BJ (cell line): ENCODE measurements at places on chromosomes 4 and X. TPM values are rescaled to one million over a fixed set of nuclear protein-coding genes. Genes with fewer than 3 reads are reported as not detected.
A peak's percentile ranks its signal among the peaks of the same experiment; 100 is the strongest.

Gene SMIM9
- polyA plus RNA-seq, result not detected in 2 replicates

Gene GC
- not detected in 2 replicates for polyA plus RNA-seq

Gene GPR143
- polyA plus RNA-seq, result not detected in 2 replicates

Gene ENPP6
- not detected in 2 replicates for polyA plus RNA-seq

Gene MAGEB17
- polyA plus RNA-seq, result not detected in 2 replicates

Gene TMEM150C
- polyA plus RNA-seq, result 0.64 and 0.96 TPM in 2 replicates

Gene TMEM129
- 23.7 and 33.8 TPM in 2 replicates for polyA plus RNA-seq

Gene VSIG4
- polyA plus RNA-seq, result not detected in 2 replicates

Gene P2RY8
- polyA plus RNA-seq, result not detected in 2 replicates

Gene TEX13C
- polyA plus RNA-seq, result not detected in 2 replicates

Gene PAGE4
- not detected in 2 replicates for polyA plus RNA-seq

GRCh38 chr4:138090150-138090917 lies 151.8 kb downstream of the SLC7A11 start:
- peak; percentile 41 for DNase-seq

DNA sequence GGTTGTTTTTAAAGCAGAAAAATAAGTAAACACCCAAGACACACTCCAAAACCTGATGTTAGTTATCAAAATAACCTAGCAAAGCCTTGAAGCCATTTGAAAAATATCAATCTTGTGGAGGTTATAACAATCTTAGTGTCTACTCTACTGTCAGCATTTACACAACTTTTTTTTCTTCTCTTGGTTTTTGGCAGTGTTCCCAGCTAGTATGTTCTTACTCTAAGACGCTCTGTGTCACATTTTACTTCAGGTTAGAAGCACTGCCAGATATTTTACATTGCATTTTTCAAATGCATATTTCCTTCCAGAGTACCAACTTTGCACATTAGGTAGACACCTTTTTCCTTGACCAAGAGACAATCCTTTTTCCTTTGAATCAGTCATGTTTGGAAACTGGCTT lies 114.0 kb upstream of the INPP4B start:
- no peak for DNase-seq

- DNase-seq, result no peak
These were observed 608.4 kb upstream of the PITX2 start for GRCh38 chr4:111231281-111231680.

- DNase-seq, result no peak
These were observed 9.7 kb upstream of the USO1 start for GRCh38 chr4:75714704-75715103.

GRCh38 chrX:36787752-36788151 lies 220.4 kb upstream of the FAM47C start:
- no peak for DNase-seq

DNA sequence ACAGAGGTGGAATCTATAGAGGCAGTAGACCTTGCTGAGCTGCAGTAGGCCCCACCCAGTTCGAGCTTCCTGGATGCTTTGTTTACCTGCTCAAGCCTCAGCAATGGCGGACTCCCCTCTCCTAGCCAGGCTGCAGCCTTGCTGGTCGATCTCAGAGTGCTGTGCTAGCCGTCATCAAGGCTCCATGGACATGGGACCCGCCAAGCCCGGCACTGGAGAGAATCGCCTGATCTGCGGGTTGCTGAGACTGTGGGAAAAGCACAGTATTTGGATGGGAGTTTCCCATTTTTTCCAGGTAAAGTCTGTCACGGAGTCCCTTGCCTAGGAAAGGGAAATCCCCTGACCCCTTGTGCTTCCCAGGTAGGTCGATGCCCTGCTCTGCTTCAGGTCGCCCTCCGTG lies 124.8 kb upstream of the KLF8 start:
- DNase-seq, result no peak

- no peak for DNase-seq
These were observed 8.2 kb downstream of the ATP11C start for GRCh38 chrX:139924696-139925095.

DNA sequence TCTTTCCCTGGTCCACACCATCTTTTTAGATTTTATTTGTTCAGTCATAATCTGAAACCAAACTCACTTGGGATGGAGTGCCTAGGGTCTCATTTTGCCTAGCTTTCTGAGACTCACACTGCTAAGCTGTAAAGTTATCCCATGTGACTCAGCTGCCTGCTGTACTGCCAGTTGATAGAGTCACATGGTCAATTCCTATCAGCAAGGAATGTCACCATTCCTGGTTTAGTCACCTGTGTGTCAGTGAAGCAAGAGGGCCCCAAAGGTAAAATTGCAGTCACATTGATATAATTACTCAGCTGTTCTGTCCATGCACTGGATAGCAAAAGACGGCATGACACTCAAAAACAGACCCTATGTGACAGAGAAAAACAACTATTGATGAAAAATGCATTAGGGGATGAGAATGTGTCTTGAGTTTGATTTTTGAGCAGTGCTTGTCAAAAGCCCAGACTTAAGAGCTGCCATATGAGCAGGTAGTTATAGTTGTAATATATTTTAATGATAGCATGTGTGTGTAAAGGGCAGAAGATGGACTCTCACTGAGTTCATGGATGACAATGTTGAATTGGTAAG lies 413.2 kb downstream of the PPARGC1A start:
- DNase-seq, result no peak

DNA sequence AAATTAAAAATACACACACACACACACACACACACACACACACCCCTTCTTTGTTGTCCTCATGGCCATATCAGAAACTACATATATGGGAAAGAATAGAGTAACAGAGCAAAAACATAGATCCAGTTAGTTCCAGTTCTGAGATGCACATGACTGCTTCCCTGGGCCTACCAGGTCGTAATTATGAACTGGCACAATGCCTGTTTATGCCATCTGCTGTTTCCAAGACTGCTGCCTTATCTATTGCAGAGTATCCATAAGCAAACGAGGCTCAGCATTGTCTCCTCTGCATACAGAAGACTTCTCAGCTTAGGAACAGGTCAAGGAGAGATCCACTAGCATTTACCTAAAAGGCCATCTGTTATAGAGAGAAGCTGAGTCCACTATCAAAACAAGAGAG lies 789.0 kb downstream of the TECRL start:
- no peak for DNase-seq

- DNase-seq, result no peak
These were observed 7.5 kb upstream of the RUFY3 start for GRCh38 chr4:70714079-70714887.

- DNase-seq, result no peak
These were observed 5.5 kb downstream of the SCD5 start for GRCh38 chr4:82792912-82793649.

DNA sequence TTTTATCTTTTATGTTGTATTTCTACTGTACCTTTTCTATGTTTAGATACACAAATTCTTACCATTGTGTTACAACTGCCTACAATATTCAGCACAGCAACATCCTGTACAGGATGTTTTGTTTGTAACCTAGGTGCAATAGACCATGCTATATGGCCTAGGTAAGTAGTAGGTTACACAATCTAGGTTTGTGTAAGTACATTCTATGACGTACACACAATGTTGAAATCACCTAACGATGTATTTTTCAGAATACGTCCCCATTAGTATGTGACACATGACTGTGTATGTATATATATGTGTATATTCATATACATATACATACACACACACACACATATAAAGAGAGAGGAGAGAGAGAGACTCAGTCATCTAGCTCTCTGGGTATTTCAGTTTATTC lies 103.5 kb downstream of the CLNK start:
- no peak for DNase-seq

GRCh38 chrX:71177327-71177726 lies 32.7 kb downstream of the NLGN3 start:
- no peak for DNase-seq

- no peak for DNase-seq
These were observed 13.8 kb downstream of the GJB1 start for GRCh38 chrX:71236836-71237235.

GRCh38 chr4:151276787-151277562 lies at the start of gene PRSS48:
TSS of gene PRSS48 (plus strand) at chr4:151277161. CDS start at chr4:151277173, 12 bp downstream.
- no peak for DNase-seq

- no peak for DNase-seq
These were observed 151.9 kb upstream of the SLC7A11 start for GRCh38 chr4:138393886-138394610.

GRCh38 chr4:52836678-52837077 lies 25.4 kb upstream of the RASL11B start:
- DNase-seq, result no peak

DNA sequence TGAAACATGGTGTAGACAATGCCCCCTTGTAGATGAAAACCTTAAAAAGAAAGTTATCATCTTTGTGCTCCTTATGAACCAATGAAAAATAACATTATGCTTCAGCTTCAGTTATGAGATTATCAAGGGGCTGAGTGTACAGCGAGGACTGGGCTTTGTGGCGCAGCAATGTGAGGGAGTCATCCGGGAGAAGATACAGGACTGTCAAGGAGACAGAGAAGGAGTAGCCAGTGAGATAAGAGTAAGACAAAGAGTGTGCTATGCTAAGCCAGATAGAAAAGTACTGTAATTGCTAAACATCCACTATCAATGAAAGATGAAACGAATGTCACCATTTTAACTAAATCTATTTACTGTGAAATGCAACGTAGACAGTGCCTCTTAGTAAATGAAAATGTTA lies 3.6 kb upstream of the KLHL15 start:
- DNase-seq, result no peak

DNA sequence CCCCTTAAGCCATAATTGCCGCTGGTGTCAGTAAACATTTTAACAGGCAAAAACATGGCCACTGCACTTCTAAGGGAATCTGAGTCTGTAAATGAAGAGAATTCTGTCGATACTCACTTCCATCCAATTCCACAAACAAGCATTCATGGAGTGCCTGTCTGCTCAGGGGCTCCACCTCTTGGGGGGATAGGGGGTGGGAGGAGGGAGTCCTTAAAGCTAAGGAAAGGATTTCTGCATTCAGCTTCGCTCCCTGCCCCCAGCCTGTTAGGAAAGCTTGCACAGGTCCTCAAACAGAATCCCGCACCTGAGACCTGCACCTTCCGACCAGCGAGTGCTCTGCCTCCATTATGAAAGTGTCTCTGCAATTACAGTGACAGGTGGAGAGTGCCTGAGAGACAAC lies 130.2 kb upstream of the KIT start:
- DNase-seq, result no peak

DNA sequence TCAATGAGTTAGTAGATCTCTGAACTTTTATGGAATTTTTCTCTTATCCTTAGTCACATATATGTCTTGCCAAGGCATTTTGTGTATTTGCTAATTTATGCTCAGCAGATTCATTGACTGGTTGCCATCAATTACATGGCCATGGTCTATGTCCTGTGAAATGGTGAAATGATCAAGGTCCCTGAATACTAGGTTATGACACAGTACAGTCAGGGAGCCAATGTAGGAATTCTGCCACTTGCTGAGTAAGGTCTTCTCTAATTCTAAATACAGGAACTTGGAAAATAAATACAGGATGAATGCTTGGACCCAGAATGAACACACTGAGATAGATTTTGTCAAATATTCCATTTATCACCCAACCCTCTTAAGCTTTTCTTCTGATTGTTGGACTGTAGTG lies 35.2 kb downstream of the ALPK1 start:
- no peak for DNase-seq

GRCh38 chrX:9249051-9249846 lies 215.3 kb upstream of the FAM9B start:
- DNase-seq, result no peak

- no peak for DNase-seq
These were observed 214.5 kb upstream of the GIMD1 start for GRCh38 chr4:106583108-106583507.

GRCh38 chr4:158857951-158858350 lies 89.1 kb downstream of the FNIP2 start:
- DNase-seq, result no peak

- DNase-seq, result no peak
These were observed 115.8 kb upstream of the BMPR1B start for GRCh38 chr4:94641702-94642560.

GRCh38 chr4:45550766-45551366 lies 573.0 kb downstream of the GABRG1 start:
- no peak for DNase-seq
